ENCODE measurements at places on chromosomes 7 and 10.

DNA sequence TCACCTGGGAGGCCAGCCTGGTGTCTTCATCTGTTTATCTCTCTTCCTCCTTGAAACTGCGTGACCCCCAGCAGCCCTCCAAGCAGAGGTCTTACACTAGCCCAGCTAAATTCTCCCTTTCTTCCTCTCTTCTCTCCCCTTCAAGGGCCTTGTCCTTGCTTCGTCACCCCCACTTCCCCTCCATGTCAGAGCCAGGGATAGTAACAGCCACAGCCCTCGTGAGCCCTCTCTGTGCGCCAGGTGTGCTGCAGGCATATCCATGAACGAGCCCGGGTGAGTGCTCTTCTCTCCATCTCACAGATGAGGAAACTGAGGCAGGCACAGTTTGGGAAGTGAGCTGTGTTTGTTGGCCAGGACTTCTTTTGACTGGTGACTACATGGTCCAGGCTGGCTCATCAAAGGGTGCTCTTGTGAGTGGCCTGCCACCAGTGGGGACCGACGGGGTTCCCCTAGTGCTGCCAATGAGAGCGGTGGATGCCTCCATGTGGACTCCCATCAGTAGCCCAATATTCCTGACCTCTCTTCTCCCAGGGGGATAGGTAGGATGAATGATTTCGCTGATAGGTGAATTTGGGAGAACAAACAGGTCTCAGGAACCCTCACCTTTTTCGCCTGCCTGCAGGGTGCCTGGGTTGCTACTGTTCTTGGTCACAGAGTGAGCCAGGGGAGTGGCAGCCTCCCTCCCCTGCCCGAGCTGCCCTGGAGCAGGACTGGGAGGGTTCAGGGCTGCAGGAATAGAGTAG is 38.1 kb downstream of the ADRA2A start:
- no peak for DNase-seq

DNA sequence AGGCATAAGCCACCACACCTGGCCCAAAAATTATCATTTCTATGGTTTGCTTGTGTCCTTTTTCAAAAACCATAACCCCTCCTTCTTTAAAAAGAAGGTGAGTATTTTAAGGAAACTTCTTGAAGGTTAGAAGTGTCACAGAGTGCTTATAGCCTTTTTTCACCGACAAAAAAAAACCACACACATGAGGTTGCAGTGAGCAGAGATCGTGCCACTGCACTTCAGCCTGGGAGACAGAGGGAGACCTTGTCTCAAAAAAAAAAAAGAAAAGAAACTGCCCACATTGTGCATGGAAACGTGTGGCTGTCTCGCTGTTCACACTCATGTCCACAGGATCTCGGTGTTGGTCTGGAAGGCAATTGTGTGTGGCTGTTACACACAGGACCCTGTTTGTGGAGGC is 157.4 kb upstream of the PFKP start:
- no peak for DNase-seq

GRCh38 chr7:99699946-99700345 is 20.1 kb upstream of the CYP3A5 start:
- DNase-seq = no peak

GRCh38 chr7:98629001-98629431 is 11.9 kb downstream of the NPTX2 start:
- DNase-seq = no peak

- no peak for DNase-seq
Observed at GRCh38 chr7:1623810-1624209, 46.3 kb upstream of the ELFN1 start.

DNA sequence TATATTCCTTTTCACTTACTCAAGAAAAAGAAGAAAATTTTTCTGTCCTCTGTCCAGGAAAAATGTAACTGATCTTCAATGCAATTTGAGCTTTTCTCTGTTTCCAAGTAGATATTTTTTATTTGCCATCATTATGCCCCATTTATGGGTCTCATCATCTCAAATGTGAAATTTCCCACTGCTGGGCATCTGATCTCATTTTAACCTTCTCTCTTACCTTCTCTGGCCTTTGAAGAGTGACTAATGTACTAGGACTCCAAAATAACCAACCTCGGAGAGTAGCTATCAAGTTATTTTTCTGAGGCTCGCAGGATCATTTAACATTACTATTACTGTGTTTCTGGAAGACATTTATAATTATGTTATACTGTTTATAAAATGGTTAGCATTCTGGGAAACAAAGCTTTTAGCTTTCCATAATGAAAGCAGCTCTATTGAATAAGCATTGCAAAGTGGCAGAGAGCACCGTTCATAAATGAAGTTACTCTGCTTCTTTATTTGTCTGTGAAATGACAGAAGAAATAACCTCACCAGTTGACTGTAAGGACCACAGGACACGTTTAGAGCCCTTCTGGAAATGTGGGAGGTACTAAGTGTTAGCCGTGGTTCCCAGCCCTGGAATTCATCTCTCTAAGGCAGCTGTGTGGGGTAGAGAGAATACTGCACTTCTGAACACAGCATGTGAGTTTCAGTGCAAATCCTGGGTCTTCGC is 33.3 kb upstream of the NMT2 start:
- DNase-seq = no peak

- no peak for DNase-seq
Observed at GRCh38 chr10:554182-554848, 135.2 kb downstream of the DIP2C start.

- no peak for DNase-seq
Observed at GRCh38 chr10:71512312-71512711, 115.6 kb downstream of the CDH23 start.

- DNase-seq = no peak
Observed at GRCh38 chr7:137694405-137694804, 152.4 kb downstream of the DGKI start.

DNA sequence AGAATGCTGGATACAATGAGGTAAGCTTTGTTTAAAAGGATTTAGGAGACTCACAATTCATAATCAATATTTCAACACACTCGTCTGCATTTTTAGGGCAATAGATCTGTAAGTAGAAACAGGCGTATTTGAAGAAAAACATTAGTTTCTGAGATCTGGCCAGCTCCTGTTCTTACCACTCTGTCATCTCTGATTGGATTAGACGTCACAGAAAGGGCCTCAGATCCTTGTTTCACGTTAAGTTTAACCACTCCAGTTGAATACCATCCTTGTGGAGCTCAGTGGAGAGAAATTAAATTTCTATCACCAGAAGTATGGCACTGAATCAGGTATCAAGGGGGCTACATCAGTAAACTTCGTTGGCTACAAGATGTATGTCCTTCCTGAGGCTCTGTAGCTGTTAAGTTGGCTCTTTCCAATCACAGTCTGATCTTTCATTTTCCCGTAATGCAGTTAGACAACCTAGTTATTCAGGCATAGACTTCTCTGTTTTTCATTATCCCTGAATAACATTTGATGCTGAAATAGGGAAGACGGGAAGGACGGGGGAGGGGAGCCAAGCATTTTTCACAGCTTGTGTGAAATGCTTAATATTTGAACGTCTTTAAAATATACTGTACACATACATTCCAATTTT is 659.2 kb upstream of the GALNT17 start:
- DNase-seq = no peak

DNA sequence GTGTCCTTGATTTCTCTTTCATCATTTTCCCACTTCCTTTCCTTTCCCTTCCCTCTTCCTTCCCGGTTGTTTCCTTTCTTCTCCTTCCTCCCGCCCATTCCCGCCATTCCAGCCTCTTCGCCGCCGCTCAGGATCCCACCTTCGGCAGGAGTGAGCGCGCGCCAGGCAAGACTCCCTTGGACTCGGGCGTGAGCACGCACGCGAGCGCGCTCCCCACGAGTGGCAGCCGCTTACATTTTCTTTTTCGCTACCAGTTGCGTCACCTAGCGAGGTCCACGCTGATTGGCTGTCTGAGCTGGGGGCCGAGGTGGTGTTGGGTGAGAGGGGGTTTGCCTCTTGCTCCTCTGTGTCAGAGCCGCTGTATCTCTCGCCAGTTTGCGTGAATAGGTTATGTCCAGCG is 11.8 kb downstream of the ZAN start:
- no peak for DNase-seq

DNA sequence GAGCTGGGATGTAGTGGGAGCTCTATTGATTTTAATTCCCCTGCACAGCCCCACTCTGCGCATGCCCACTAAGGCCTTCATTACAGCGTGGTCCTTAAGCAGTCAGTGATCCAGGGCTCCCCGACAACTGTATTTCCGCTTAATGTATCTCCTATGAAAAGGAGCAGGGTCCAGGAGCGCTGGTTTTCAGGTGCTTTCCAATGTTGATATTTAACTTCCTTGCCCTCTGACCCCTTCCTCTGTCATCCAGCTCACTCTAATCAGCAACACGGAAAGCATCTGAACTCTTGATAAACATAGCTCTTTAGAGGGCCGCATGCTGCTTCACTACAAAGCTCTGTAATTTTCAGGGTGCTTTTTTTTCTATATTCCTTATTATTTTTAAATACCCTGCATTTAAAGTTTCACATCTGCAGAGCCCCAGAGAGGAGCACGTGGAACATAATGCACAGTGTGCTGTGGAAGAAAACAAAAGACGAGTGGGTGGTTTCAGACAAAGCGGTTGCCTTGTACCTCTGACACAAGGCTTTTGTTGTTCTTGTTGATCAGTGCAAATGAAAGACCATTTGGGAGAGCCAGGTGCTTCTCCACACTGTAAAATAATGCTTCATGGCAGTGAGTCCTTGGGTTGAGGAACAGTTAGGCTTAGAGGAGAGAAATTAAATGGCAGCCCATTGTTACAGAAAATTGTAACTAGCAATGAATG is 465.9 kb upstream of the CELF2 start:
- peak; percentile 50 for DNase-seq

DNA sequence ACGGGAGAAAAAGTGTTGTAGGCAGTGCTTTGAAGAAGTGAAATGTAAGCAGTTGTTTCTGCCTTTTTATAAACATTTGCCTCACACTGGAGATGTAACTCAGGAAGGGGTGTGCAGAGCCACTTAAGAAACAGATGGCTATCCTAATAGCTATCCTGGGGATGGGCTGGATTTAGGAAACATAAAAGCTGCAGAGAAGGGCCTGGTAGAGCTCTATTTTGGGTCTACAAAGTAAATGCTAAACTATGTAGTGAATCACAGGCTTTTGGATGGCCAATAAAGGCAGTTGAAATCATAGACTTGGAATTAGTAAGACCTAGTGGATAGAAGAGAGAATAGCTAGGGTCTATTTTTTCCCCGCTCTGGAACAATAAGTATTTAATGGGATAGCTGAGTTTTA is 79.9 kb upstream of the AGR3 start:
- no peak for DNase-seq

DNA sequence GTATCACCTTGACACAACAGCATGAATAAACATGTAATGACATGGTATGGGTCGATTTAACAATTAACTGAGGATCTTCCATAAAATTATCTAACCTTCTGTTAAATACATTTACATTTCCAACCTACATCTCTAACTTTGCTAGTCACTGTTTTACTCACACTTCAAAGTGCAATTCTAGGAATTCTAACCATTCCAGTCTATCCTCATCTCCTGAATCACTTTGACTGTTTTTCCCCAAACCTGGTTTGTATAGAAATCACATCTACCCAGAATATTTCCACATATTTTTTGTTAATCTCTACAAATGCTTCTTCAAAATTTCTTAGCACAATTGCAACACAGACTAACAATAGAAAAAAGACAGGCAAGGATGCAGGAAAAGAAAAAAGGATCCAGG is 6.2 kb downstream of the ABI1 start:
- DNase-seq = no peak

DNA sequence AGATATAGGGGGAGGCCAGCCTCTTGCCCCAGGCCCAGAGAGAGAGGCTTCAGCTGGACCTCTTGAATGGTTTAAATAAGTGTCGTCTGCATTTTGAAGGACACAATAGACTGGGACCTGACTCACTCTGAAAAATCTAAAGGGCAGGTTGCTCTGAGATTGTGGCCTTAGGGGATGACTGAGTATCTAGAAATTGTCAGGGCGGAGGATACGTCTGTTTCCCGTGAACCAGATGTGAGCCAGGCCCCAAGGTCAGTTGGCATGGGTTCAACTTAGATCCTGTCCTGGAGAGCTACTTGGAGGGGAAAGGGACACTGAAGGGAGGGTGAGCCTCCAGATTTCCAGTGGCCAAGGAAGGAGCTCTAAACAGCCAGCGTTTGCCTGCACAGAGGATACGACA is 110.2 kb downstream of the CHN2 start:
- DNase-seq = no peak

GRCh38 chr7:81158189-81158588 is 239.3 kb upstream of the SEMA3C start:
- DNase-seq = no peak

DNA sequence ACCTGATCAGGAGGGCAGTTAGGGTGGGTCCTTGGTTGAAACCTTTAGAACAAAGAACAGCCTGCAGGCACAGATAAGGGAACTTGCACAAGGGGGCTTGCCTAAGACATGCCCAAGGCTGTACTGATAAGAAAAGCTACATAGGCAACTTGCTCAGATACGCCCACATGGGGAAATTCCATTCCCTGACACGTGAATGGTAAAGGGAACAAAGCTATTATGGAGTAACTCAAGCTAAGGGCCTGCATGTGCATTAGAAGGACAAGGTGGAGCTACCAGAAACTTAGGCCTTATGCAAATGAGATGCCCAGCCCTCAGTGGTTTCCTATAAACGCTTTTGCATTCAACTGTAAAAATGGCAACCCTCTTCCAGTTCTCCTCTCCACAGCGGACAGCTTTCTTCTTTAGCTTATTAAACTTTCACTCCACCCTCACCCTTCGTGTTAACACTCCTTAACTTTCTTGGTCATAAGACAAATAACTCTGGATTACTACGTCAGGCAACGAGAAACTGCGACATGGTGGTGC is 1192.1 kb upstream of the CELF2 start:
- no peak for DNase-seq

GRCh38 chr7:128240696-128241386 is at the start of gene LEP:
TSS of gene LEP (plus strand) at chr7:128241278. CDS start at chr7:128252019, 10,741 bp downstream.
- DNase-seq = no peak

DNA sequence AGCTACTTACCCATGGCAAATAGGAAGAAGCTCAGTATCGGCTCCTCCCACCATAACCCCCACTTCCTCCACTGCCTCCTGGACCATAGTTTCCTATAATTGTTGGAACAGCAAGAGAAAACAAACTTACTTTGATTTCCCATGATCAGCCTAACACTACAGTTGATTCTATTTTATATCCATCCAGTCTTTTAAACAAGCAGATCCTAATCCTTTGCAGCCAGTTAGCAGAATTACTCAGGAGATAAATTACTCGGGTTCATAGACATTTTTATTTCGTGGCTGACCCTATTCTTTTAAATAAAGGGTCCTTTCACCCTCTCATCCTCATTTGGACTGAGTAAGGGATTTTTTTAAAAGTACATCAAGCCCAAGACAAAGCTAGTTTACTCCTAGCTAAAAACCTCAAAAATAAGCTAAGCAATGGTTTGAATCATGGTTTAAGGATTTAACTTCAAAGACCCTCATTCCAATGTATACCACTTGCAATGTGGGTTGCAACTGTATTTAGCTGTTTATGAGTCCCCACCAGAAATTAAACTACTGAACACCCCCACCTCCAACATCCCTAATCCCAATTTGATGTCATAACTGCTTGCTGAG is 8.0 kb downstream of the HNRNPA2B1 start:
- DNase-seq = no peak

DNA sequence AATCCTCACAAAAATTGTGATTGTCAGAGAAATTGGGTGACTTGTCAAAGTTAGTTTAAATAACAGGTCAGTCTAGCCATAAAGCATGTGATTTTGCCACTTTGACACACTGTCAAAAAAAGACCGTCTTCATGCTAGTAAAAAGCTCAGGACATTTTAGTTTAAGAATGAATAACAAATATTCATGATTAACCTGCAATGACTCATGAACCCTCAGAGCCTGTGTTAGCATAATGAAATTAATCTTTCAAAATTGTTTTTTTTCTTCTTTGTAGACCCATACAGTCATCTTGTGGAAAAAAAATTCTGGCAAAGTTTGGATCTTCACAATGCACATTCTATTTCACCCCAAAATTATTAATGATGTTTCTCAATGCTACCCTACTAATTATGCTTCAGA is 255.2 kb upstream of the POT1 start:
- DNase-seq = no peak

All from NCI-H774 (cell line).